ENCODE measurements at places on chromosomes 6 and 20.
A peak's percentile ranks its signal among the peaks of the same experiment; 100 is the strongest.

- no peak for DNase-seq
These were observed 42.0 kb downstream of the HLA-DRB5 start for GRCh38 chr6:32488083-32488482.

DNA sequence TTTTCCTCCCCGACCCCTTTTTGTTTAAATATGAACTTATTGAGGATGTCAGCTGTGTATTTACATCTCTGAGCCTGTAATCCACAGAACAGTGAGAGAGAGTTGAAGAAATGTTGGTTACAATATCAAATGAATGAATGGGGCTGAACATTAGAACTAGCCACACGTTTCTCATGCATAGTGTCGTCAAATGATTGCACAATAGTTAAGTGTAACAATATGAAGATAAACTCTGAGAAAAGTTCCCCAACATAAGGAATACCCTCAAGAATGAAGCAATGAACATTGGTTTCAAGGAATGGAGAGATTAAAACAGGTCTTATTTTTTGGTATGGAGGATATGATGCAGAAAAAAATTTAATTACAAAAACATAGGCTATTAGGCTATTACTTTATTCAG lies 100.5 kb upstream of the DTNBP1 start:
- DNase-seq, result no peak

GRCh38 chr20:576156-576555 lies 32.6 kb upstream of the CSNK2A1 start:
- DNase-seq, result no peak

DNA sequence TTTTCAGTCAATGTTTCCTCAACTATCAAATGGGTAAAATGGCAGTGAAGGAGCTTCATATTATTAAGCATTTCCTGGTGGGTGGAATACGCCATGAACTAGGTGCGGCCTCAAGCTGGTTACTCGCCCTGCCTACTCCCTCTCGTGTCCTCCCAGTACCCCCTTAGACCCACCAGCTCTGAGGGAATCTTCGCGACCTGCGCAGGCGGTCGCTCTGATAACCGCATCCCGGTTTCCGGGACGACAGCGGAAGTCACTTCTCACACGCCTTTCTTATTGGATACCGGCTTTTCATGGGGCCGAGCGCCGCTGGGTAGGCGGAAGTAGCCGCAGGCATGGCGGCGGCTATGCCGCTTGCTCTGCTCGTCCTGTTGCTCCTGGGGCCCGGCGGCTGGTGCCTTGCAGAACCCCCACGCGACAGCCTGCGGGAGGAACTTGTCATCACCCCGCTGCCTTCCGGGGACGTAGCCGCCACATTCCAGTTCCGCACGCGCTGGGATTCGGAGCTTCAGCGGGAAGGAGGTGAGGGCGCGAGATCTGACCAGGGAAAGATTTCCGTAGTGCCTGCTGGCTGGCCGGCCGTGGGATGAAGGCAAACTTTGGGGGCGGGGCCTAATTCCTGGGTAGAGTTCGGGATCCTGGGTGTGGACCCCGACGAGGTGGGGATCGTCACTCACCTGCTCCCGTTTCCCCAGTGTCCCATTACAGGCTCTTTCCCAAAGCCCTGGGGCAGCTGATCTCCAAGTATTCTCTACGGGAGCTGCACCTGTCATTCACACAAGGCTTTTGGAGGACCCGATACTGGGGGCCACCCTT lies at the start of gene PIGT:
Gene PIGT (plus strand): TSS at position 320 of the 816 bp plus-strand sequence. CDS start 16 bp downstream, at position 336.
- peak; percentile 95 for DNase-seq

GRCh38 chr20:46970937-46971630 lies 76.4 kb downstream of the EYA2 start:
- DNase-seq, result peak; percentile 2

- no peak for DNase-seq
These were observed 34.2 kb downstream of the MAFB start for GRCh38 chr20:40654876-40655275.

DNA sequence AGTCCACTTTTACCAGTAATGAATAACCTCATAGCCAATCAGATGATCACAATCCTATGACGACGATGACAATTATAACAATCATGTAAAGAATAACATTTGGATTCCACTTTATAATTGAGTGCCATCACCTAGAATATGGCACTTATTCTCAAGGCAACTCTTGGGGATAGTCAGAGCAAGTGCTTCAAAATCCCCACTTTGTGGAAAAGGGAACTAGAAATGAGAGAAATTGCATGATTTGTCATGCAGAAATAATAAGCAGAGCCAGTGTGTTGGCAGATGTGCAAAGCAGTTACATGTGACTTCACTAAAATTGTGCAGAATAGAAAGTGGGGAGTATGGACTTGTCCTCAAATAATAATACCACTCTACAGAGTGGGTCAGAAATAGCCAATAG lies 41.3 kb downstream of the FRK start:
- DNase-seq, result no peak

DNA sequence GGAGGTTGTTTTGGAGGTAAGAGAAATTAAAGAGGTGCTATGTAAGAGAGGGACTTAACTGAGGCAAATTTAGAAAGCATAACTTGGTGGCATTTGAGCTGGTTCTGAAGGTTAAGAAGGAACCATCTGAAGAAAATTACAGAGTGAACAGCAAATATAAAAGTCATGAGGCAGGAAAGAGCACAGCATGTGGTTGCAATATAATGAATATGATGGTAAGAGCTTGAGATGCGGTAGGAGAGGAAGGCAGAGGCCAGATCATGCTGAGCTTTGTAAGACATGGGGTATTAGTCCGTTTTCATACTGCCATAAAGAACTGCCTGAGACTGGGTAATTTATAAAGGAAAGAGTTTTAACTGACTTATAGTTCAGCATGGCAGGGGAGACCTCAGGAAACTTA lies 279.1 kb downstream of the UTRN start:
- no peak for DNase-seq

DNA sequence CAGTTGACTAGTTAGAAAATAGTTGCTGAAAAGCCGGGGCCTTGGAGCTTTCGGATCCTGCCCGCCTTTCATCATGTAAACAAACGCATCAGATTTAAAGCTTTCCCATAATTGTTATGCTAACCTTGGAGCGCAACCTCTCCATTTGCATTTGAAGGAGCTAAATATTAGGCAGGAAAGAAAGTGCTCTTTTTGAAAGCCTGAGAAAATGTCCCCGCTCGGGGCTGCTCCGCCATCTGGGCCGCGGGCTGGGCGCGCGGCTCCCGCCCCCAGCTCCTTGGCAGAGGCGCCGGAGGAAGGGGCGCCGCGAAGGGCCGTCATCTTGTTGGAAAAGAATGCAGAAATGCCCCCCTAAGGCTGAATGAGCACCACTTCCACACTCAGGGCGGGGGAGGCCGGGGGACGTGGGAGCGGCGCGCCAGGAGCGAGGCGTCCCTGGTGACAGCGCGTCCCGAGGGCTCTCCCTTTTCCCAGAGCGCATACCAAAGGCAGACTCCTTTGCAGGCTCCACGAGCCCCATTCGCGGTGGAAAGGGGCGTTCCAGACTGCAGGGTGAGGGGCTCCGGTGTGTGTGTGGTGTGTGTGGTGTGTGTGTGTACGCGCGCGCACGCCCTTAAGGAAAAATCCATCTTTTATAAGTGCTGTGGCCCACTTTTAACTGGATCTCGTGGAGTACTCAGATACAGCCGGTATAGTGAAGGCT lies 145.6 kb upstream of the ID4 start:
- DNase-seq, result no peak

DNA sequence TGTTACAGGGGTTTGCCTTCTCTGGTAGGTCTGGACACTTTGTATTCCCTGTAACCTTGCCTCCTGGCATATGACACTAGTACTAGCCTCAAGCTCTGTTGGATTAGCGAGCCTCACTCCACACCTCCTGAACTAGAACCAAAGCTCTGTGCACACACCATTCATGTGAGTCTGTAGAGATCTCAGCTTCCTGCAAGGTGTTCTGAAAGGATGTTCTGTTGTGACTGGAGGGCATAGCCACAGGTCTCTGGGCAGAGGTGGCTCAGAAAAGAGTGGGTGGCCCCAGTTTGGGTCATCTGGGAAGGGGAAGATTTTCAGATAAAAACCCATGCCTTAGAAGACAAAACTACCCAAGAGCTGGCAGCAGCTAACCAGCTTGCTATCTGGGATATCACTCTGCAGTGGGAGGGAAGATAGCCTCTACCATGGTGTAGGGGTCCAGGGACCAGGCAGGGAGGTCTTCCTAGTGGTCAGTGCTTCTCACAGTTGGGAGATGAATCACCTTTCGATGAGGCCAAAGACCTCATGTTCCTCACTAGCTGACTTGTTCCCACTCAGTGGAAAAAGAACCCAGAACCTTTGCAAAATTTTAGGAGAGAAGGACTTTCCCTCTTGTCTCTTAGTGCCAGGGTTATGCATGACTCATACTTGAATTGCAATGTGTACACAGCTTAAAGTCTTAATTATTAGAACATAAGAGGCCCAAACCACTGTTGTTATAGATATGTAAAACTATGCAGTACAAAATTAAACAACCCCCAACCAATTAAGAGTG lies 41.4 kb downstream of the HLA-F start:
- DNase-seq, result no peak

DNA sequence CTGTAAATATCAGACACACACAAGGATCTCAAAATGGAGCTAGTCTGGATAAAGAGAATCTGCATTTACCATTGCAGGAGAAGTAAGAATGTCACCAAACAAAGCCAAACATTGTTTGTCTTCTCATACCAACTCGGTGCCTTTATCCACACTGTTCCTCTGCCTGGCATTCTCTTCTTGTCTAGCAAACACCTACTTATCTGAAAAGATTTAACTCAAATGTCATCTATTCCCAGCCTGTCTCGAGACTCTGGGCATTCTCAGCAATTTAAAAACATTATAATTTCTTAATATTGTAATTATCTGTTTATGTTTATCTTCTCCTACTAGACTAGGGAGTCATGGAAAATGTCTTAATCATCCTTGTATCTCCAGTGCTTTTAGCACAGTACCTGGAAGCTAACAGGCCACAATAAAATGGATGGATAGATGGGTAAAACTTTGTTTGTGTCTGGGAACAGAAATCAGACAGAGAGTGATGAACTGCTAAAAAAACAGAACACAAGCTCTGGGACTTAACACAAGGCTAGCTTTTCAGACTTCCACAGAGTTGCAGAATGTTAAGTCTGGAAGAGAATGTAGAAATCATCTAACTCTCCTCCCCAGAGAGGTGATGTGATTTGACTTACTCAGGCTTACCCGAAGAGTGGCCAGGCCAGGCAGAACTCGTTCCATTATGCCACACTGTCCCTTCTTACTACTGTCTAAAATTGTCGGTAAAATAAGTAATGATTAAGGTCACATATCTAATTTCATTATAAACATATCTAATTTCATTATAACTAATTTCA lies 42.3 kb upstream of the FAM83C start:
- no peak for DNase-seq

DNA sequence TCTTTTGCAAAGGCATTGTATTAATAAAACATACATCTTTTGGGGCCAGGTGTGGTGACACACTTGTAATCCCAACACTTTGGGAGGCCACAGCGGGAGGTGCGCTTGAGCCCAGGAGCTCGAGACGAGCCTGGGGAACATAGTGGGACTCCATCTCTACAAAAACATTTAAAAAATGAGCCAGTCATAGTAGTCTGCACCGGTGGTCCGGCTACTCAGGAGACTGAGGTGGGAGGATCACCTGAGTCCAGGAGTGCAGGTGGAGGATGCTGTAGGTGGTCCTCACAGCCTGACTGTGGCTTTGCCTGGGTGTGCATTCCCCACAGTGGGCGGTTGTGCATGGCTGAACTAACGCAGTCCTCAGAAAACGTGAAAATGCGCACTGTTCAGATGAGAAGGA lies 162.5 kb downstream of the DLL1 start:
- DNase-seq, result no peak

GRCh38 chr20:47152068-47152467 lies 204.4 kb downstream of the ZMYND8 start:
- DNase-seq, result no peak

- DNase-seq, result no peak
These were observed 8.4 kb downstream of the PTGIS start for GRCh38 chr20:49559411-49560081.

- no peak for DNase-seq
These were observed 86.0 kb upstream of the NT5E start for GRCh38 chr6:85363870-85364269.

DNA sequence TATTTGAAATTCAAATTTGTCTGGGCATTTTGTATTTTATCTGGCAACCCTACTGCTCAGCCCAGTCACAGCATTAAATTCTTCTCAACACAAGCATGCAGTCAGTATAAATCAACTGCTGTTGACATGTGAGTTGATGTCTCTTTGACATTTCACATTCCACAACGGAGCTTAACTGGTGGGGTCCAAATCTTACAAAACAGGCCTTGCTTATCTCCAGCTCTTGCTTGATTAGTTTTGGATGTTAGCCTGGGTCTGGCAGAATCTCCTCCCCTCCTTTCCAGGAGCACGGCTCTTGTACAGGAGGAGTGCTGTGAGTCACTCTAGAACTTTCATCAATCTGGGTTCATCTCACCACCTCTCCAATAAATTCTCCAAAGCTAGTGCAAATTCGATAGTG lies 80.8 kb upstream of the PHACTR1 start:
- no peak for DNase-seq

DNA sequence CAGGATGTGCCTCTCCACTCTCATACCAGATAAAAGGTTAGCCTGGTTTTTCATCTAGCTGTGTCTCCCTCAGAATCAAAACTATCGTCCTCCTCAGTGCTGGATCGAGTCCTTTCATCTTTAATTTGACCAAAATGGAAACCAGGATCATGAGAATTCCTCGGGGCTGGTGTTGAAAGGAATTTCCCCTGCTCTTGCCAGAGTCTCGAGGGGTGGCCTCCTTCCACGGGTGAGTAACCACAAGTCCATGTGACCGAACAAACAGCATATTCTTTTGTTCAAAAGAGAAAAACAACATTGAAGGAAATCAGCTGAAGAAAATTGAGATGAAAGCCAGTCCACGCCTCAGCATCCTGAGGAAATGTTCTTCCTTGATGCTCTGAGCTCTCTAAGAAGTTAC lies 165.9 kb upstream of the CDYL start:
- no peak for DNase-seq

DNA sequence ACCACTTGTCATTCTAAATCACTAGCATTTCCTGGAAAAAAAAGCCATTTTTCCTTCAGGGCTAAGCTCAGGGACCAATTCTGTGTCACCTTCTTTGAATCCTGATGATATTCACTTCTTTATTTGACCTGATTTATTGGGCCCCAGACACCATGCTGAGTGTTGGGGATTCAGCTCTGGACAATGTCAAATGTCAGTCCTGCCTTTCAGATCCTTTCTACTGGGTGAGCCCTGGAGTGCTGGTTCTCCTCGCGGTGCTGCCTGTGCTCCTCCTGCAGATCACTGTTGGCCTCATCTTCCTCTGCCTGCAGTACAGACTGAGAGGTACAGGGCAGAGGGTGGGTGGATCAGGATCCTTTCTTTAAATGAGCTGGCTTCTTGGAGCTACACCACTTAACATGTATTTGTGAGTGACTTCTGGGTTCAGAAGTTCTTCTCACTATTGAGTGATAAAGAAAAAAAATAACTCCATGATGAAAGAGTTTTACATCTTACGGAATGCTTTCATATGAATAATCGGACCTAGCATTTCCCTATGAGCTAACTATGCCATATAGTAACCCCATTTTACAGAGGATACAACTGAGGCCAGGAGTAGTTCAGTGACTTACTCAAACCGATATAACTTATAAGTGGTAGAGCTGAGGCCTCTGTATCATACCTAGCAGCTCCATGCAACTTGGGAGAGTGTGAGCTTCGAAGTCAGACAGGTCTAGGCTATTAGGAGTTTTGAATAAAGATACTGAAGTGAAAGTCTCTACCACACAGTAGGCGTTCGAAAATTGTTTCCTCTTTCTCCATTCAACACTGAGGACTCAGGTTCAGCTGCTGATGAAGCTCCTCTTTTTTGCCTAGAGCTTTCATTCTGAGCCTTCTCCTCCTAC lies 9.3 kb downstream of the MOG start:
- no peak for DNase-seq

- DNase-seq, result no peak
These were observed 160.5 kb downstream of the THBS2 start for GRCh38 chr6:169093066-169093723.

- no peak for DNase-seq
These were observed 105.1 kb downstream of the UST start for GRCh38 chr6:148851683-148852556.

Data from CD4-positive, alpha-beta memory T cell (primary cell).